Erythroblast (primary cell): ENCODE measurements at places on chromosomes 3 and 15.

GRCh38 chr15:50531766-50532165 is 14.7 kb downstream of the USP50 start:
- no peak for DNase-seq

- no peak for DNase-seq
These were observed 17.7 kb upstream of the SHISA5 start for GRCh38 chr3:48521635-48522034.

GRCh38 chr3:118977671-118978392 is 56.8 kb downstream of the IGSF11 start:
- no peak for DNase-seq

DNA sequence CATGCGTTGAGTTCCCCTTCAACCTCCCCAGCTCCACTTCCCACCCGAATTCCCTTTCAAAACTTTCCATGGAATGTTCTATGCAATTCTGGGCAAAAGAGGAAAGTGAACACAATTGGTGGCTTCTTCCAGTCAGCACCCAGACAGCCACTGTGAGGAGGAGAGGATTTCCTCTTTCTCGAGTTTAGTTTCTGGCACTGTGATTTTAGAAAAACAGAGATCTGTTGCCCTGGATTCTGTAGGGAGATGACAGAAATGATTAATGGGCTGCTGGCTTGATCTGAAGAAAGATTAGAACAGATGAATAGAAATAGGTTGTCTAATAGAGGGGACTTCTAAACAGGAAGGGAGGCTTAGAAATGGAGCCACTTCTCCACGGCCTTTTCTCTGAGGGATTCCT is 172.0 kb downstream of the MCTP2 start:
- no peak for DNase-seq

GRCh38 chr15:48695827-48696573 is 50.5 kb upstream of the FBN1 start:
- peak; percentile 74 for DNase-seq

DNA sequence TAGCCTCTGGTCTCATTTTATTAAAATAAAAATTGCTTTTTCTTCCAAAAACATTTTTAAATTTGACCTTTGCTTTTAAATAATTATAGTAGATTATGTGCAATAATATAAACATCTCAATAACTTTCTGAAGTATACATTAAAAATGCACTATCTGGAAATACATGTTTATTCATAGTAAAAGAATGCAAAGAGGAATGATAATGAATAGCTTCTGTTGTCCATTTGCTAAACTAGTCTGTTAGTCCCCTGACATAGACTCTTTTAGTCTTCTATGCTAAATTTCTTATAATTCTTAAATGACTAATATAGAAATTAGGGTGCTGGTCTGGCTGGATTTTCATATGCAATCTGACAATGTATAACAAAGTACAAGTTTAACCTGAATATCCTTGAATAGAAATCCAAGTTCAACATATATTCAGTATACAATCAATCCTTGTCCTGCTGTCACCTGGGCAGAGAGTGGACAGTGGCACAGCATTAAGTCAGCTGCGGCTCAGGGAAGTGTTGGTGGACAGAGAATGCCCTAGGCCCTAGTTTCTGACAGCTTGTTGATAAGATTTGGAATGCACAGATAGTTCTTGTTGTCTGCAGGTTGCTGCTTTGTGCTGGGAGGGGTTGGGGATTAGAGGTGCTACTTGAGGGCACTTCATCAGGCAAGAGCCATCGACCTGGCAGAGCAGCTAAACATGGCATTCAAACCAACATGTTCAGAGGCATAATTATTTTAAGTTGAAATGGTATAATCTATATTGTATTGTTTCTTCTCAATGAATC is 161.7 kb downstream of the MBNL1 start:
- DNase-seq = no peak

- DNase-seq = no peak
These were observed at the start of gene CSPG4 for GRCh38 chr15:75712668-75713337. Gene CSPG4 (minus strand): TSS chr15:75712848. CDS start chr15:75712755, 93 bp downstream.

DNA sequence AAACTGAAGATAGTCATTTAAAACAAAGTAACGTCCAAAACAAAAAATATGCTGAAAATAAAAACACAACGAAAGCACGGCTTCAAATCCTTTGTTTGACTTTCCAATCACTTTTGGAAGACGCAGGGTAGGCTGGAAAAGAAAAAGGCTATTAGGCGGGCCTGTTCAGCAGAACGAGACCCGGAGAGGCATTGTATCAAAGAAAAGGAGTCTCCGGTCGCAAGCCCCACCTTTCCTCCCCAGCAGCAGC is 691 bp downstream of the SENP7 start:
- DNase-seq = no peak

DNA sequence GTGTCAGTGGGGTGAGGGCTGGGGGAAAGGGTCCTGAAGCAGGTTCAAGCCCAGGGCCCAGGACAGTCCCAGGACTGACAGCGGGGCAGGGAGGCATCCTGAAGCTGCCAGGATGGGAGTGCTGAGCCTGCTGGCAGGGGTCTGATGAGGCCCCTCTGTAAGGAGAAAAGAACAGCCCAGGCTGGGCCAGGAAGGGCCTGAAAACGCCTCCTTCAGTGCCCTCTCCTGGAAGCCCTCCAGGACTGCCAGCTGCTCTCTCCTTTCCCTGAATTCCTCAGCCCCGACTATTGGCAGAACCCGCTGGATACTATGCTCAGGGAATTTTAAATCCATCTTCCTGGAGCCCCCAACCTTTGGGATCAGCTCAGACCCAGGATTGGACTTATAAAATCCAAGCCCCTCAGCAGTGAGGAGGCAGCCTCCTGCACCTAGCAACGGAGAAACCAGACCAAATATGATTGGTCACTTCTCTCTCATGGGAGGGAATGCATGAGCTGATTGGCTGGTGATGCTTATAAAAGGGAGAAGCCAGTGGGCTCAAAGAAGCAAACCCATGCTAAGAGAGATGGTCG is 203.5 kb upstream of the LINGO1 start:
- DNase-seq = peak; percentile 10

DNA sequence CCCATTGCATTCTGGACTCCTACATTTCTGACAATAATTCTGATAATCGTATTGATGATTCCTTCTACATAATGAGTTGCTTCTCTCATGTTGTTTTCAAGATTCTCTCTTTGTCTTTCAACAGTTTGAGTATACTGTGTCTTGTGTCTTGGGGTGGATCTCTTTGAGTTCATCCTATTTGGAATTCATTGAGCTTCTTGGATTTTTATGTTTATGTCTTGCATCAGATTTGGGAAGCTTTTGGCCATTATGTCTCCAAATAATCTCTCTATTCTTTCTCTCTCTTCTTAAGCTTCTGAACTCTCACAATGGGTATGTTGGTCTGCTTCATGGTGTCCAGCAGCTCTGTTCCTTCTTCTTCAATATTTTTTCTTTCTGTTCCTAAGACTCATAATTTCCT is 592.2 kb downstream of the FHIT start:
- no peak for DNase-seq

GRCh38 chr3:114101101-114101500 is 44.6 kb downstream of the QTRT2 start:
- DNase-seq = no peak

- DNase-seq = no peak
These were observed 6.3 kb downstream of the EPHB1 start for GRCh38 chr3:134801204-134801958.

DNA sequence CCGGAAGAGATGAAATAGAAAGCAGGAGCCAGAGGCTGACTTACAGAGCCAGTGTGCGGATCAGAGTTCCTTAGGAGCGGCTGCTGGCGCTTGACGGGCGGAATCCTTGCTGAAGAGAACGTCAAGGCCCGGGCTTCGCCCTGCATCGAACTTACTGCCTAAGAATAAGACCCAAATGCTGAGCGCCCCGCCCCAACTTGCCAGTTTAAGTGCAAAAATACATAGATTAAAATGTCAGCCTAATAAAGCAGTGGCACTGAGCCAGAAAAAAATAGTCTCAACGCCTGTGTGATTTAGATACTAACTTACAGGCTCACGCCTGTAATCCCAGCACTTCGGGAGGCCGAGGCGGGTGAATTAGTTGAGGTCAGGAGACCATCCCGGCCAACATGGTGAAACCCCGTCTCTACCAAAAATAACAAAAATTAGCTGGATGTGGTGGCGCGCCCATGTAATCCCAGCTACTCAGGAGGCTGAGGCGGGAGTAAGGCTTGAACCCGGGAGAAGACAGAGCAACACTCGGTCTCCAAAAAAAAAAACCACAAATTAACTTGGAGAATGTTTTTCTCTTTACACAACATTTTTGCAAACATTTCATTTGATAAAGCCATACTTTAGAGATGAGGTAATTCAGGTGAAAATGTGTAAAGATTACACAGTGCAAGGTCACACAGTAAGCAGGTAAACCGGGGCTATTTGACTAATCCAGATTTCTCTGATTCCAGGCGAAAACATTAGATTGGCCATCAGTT is 1.2 kb upstream of the UBP1 start:
- peak; percentile 87 for DNase-seq

DNA sequence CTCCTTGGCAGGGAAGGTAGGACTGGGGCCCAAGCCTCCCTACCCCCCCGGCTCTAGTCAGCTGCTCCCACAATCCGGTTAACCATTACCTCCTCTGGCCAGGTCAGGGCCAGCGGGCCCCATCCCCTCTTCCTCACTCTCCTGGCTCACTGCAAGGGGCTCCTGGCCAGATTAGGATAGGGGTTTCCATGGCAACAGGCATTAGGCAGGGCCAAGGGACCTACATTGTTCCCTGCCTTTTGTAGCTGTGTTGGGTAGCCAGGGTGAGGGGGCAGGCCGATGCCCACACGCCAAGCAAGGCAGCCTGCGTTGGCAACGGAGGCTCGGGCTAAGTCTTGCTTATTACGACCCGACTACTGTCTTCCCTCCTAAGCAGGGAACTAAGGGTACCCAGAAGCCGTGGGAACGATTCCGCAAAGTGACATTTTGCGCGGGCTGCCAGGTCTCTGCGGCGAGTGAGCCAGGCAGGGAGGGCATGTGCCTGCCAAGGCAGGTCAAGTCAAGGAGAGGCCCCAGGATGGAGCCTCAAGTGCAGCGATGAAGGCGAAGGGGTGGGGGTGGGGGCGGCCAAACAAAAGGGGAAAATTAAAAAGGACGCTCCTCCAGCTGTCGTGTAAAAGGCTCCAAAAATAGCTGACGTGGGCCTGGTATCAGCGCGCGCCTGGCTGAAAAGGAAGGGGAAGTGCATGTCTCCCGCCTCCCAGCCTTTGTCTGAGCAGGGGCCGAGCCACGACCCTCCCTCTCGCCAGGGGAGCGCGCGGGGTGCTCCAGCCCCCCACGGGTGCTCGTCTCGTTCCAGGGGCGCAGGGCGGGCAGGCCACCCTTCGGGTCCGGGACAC is 919 bp downstream of the IDH2 start:
- DNase-seq = peak; percentile 69

- peak; percentile 79 for DNase-seq
These were observed 23.1 kb upstream of the MCCC1 start for GRCh38 chr3:183122257-183122932.

GRCh38 chr3:27081992-27082607 is 287.1 kb downstream of the NEK10 start:
- DNase-seq = no peak

- no peak for DNase-seq
These were observed 19.9 kb downstream of the SMAD3 start for GRCh38 chr15:67085237-67085817.

- DNase-seq = no peak
These were observed 32.0 kb downstream of the ATG7 start for GRCh38 chr3:11304175-11304574.

DNA sequence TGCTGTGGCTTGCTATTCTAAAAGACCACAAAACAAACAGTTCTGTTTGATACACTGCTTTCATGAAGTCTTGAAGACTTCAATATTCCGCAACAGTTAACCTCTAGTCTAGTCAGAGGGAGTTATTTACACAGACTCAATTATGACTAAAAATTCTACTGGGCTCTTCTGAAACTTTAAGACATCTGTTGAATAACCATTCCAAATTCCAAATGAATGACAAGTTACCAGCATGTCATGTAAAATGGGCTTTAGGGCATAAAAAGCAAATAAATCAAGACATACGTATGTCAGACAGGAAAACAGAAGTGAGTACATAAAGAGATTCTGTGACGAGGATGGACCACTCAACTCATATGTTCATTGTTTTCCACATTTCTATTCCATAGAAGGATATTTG is 93.9 kb downstream of the PLOD2 start:
- no peak for DNase-seq

DNA sequence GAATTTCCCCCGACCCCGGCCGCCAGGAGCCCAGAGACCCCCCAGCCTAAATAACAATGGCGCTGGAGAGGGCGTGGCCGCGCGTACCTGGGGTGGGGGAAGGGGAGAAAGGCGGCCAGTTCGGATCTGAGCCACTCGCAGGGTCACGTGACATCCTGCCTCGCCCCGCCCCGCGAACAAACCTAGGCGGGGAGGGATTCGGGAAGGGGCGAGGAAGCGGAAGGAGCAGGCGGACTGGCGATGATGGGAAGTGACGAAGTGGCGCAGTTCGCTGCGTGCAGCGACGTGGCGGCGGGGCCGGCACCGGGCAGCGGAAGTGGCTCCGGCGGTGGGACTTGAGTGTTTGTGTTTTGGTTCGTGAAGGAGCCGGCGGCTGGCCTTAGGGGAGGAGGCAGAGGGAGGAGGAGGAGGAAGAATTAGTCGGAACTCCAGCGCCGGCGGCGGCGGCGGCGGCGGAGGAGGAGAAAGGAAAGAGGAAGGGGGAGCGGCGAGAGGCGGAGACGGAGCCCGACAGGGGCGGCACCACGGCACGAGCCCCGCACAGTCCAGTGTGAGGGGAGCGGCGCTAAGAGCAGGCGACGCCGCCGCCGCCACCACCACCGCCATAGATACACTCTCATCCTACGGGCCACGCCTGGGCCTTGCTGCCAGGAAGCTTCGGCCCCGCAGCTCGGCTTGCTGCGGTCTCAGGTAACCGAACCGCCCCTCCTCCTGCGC is at the start of gene RAB5A:
TSS of gene RAB5A (plus strand) at position 266 of the 717 bp plus-strand sequence. CDS start 3,802 bp downstream, outside the sequence.
- DNase-seq = peak; percentile 97

DNA sequence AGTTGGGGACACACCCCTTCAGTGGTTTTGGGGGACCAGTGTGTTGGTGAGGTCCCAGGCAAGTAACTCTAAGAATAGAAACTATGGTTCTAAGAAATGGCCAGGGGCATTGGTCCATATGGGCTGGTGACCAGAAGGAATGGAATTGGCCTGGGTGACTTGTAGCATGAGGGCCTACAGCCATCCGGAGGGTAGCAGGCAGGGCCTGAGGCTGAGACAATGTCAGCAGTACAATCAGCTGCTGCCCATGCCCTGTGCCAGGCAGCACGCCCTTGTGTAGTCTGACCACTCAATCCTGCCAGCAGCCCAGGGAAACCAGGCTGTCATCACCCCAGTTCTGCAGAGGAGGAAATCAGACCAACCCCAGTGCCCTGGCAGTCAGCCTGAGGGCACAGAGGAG is 100.6 kb downstream of the DNAJB8 start:
- no peak for DNase-seq
